ENCODE measurements at places on chromosomes 3 and 15.

DNA sequence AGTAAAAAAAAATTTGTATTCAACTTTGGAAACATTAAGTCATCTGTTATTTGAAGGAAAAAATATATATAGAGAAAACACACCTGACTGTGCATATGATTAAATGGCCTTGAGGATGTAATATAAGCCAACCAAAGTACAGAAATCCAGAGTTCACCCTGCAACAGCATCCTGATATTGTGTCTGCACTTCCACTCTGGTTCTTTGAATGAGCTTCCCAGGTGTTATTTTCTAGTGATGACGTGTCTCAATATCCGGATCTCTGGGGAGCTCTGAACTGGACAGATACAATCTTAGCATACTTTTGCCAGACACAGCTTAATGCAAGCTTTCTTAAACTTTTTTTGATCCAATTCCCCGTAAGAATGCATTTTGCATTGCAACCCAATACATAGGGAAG lies 19.5 kb upstream of the PIK3CB start:
- no peak for DNase-seq

DNA sequence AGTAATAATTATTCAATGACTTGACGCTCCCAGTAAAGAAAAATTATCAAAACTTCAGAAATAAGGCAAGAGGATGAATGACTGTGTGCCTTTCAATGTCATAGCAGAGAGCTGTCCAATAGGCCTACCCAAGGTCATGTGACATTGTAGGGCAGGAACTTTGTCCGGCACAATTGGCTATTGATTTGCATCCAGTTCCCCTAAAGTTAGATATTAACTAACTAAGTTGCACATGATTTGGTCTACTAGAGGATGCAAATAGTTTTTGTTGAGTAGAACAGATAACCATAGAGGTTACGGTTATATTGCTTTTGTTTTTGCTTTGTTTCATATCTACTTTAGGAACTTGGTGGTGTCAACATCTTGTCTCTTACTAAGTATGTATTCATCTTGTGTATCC lies 127.9 kb upstream of the PFN2 start:
- DNase-seq, result no peak

DNA sequence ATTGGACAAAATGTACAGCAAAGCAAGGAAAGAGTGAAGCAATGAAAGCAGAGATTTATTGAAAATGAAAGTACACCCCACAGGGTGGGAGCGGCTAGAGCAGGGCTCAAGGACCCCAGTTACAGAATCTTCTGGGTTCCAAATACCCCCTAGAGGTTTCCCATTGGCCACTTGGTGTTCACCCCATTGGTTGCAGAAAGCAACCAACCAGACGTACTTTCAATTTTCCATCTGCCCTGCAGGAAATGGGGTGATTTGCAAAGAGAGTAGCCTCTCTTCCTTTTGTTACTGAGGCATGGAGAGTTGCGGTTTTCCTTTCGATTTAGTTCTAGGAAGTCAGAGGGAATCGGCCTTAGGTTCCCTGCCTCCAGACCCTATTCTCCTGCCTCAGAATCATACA lies 2.4 kb downstream of the PML start:
- DNase-seq, result peak; percentile 34

DNA sequence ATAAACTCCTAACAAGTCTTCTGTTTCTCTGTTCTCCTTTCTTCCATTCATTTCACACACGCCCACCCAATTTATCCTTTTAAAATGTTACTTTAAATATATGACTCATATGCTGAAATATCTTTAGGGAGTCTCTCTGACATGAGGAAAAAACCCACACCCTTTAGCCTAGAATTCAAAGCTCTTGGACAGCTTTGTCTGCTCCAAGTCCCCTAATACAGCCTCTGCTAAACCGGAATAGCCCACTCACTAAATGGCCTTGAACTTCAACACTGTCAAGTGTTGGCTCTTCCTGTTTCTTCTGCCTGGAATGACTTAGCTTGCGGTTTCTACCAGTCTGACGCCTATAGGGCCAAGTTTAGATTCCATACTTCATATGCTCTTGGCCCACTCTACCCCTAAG lies 3.3 kb upstream of the CD96 start:
- peak; percentile 42 for DNase-seq

DNA sequence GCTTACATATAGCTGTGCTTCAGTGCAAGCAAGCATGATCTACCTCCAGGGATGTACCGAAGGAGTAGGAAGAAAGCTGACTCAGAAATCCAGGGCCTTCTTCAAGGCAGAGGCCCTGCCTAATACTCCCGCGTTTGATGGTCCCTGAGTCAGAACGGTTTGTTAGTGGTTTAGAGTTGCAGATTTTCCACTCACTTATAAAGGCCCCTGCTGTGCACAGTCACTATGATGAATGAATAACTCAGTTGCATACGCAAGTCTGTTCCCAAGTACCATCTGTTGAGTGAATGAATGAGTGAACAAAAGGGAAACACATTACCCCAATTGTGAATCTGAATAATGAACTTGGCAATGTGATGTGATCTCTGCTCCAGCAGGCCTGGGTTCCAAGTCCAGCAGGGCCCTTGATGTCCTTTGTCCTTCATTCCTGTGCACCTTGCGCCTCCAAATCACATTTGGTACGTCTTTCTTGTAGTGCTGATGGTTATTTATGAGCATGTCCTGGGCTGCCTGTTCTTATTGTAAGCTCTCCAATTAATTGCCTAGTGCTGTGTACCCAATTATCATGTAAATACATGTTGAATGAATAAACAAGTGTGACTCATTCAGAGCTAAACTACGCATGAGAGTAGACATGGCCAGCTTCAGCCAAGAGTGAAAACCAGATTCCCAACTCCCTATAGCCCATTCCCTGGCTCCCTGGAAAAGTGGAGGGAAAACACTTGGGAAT lies 85.3 kb upstream of the LIMD1 start:
- DNase-seq, result no peak

DNA sequence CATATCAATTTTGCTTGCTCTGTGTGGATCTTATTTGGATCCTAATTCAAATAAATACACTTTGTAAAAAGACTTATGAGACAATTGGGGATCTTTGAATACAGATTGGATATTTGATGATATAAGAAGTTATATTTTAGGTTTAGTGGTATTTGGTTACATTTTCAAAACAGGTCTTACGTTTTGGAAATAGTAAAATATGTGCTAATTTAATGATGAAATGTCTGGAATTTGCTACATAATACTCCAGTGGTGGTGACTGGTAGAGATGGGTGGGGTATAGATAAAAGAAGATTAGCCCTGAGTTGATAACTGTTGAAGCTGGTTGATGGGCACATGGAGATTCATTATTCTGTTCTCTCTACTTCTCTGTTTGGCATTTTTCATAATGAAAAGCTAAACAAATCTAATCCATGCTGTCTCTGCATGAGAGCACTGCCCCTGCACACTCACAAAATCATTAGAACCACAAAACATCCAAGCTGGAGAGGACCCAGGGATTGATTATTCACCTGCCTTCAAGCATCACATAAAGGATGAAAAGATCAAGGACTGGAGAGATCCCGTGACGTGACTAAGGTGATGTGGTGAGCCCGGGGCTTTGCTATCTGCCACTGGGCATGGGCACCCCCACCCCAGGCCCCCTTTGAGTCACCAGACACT lies 58.9 kb downstream of the TLE3 start:
- no peak for DNase-seq

DNA sequence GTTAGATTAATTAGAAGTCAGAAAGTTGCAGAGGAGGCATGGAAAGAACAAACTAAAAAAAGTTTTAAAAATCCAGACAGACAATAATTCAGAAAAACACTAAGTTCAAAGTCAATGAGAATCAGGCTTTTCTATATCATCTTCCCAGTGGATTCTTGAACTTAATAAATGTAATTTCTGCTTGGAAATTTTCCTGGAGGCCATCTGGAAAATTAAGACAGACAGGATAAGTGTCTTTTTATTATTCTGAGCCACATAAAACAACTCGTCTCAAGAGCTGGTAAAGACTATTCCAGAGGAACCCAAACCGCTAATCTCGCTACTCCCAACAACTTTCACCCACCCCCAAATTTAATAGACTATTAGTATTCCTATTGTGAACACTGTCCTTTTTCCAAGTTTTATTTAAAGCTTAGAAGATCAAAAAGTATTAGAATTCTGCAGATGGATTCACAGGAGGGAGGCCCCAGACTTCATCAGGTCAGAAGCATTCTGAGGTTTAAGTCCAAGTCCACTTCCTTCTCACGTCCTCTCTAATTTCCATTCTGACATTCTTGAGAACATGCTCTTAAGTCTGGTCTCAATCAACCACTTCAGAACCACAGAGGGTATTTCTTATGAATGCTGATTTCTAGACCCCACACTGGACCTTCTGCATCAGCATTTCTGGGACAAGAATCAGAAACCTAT lies 61.3 kb downstream of the ERC2 start:
- no peak for DNase-seq

DNA sequence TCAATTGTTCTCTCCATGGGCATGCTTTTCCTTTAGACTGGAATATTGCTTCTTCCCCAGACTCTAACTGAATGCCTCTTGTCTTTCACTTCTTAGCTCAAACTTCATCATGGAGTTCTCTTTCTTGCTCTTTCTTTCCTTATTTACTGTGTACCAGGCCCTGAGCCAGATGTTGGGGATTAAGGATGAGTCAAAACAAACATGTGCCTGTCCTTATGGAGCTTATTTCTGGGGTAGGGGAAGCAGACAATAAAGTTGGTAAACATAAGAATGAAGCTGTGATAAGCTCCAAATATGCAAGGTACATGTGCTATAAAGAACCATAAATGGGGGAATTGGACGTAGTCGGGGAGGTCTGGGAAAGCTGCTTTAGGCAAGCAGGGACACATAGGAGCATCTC lies 145.8 kb downstream of the ALDH1A2 start:
- DNase-seq, result no peak

GRCh38 chr3:148962513-148962912 lies 28.8 kb upstream of the GYG1 start:
- DNase-seq, result peak; percentile 73

DNA sequence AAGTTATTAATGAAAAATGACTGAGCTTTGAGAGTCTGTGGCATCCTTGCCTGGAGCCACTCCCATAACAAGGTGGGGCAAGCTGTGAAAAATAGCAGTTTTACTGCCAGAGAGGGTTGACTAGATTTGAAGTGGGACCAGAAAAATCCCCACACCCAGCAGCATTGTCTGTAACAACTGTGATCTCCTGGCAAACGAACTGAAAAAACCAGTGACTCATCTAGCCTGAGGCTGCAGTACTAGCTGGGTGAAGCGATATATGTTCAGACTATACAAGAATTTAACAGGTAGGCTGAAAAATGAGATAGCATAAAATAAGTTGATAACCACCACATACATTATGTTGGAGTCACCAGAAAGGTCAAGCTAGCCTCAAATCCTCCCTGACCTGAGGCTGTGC lies 64.0 kb downstream of the DPH6 start:
- DNase-seq, result peak; percentile 76

DNA sequence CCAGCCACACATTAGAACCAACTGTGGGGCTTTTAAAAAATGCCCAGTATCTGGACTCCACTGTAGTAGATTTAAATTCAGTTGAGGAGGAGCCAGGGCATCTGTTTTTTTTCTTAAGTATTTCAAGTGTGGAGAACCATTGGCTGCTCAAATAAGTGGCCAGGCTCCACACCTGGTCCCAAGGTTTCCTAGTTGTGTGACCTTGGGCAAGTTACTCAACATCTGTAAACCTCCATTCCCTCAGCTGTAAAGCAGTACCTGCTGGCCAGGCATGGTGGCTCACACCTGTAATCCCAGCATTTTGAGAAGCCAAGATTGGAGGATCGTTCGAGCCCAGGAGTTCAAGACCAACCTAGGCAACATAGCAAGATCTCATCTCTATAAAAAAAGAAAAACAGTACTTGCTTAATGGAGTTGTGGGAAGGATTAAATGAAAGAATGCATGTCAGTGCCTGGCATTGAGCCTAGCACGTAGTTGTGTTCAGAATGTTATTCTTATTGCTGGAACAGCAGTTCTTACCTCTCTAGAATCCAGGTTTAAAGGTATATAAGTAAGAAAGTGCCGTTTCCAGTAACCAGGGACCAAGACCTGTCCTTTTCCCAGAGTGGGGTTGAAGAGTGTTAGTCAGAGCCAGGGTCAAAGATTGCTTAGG lies 2.0 kb downstream of the PPP1R14D start:
- DNase-seq, result no peak

DNA sequence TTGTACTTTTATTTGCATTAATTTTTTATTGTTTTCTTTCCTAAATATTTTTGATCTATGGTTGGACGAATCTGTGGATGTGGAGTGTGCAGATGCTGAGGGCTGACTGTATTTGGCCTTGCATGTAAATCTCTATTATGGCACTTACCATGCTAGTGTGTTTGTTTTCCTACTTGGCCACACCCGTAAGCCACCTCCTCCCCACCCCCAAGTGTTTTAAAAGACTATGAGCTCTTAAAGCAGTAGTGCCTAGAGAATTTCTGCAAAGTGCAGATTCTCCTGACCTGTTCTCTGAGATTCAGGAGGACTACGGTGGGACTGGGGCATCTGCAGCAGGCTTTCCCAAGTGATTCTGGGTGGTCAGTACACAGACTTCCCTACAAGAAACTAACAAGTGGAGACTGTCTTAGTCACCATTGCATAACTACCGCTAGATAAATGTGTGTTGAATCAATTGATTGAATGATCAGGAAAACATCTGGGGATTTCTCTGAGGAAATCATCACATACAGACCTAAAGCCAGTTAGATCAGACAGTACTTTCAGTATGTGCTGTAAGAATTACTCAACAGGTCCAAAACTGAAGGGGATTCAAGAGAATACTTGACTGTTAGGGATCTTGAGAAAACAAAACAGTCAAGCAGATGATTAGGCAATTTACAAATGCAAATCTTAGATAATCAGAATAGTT lies 6.2 kb upstream of the TIPARP start:
- DNase-seq, result no peak

GRCh38 chr3:190558316-190558715 lies 44.4 kb downstream of the IL1RAP start:
- no peak for DNase-seq

DNA sequence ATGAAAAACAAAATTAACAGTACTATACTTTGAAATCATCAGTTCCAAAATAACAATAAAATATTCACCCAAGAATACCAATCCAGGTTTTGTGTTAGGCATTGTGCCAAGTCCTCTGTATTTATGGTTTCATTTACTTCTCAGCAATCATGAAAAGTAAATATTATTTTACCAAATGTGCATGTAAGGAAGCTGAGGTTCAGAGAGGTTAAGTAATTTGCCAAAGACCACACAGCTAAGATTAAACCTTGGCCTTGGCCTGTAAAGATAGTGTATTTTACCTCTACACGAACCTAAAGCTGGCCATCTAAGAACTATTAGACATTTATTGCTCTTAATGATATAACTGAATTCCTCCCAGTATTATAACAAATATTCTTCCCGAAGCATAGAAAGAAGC lies 124.4 kb upstream of the SLC2A2 start:
- no peak for DNase-seq

All from PC-9 (cell line).